ENCODE measurements at places on chromosomes 7 and 10. TPM values are rescaled to one million over a fixed set of nuclear protein-coding genes. Genes with fewer than 3 reads are reported as not detected.

DNA sequence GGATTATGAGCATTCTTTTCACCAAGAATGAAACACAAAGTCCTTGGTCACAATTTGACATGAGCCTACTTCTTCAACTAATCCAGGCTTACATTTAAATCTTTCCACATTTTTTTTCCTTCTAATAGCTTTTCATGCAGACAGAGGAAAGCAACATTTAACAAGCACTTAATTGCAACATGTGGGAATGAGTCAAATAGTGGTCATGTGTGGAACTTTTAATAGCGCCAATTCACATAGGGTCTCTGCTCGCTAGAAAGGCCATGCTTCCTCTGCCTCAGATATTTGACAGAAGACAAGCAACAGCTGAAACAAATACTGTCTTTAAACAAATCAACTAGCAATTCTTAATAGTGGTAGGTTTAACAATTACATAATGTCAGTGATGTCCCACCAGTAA, 285.9 kb upstream of the ETV1 start:
- no peak for DNase-seq

DNA sequence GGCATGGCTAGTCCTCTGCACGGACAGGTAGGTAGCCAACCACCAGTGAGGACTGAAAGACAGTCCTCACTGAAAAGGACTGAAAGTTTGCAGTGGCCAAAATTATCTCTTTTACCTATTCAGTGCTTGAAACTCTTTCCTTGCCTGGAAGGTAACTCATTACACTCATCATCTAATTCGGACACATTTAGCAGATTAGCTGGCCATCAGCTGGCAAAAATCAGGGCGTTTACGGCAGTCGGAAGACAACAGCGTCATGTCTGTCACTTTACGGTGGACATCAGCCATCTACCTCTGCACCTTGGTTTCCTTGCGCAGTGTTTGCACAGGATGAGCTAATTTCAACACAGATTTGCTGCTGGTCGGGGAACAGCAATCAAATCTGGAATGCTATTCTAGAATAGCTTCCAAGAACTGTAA, 740 bp downstream of the ANXA7 start:
- DNase-seq: no peak

GRCh38 chr7:92797693-92798092, 38.7 kb downstream of the CDK6 start:
- DNase-seq: no peak

DNA sequence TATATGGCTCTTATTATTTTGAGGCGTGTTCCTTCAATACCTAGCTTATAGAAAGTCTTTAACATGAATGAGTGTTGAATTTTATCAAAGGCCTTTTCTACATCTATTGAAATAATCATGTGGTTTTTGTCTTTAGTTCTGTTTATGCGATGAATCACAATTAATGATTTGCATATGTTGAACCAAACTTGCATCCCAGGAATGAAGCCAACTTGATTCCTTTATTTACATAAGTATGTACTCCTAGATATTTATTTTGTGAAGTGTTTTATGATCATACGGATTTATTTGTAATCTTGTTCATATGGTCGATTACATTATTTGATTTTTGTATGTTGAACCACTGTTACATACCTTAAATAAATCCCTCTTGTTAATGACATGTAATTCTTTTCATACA, 244.3 kb upstream of the KCND2 start:
- no peak for DNase-seq

GRCh38 chr10:115272482-115272881, 179.3 kb downstream of the ATRNL1 start:
- DNase-seq: no peak

- no peak for DNase-seq
These were observed at the start of gene HOXA5 for GRCh38 chr7:27143023-27143949. Gene HOXA5, minus strand, starts transcription at chr7:27143681. Its CDS starts 74 bp downstream, at chr7:27143607.

DNA sequence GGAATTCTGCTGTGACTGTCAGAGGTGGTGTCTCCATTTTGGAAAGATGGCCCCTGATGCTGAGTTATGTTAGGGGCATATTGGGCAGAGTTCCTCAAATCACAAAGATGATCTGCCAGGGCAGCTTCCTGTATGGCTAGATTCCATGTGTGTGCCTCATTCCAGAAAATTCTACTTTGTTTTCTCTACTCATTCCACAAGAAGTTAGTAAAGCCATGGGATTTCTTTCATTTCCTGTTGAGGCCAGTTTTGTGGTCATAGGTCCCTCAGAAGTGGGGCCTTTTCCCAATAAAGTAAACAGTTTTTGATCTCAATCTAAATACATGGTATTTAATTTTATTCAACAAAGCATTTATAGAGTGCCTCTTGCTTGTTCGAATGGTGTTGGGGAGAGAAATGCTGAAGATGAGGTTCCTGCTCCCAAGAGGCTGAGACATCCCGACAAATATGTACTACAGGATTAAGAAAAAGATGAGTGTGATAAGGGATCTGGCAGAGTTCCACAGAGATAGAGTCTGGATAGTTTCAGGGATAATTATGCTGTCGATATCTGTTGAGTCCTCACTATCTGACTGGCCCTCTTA, 33.0 kb downstream of the MINDY4 start:
- no peak for DNase-seq

CABCOCO1 gene
- not detected for total RNA-seq
